G401 (cell line): ENCODE measurements at places on chromosomes 5 and 9.

GRCh38 chr9:120878188-120879130, 1.5 kb upstream of the PHF19 start:
- DNase-seq, result peak; percentile 13

DNA sequence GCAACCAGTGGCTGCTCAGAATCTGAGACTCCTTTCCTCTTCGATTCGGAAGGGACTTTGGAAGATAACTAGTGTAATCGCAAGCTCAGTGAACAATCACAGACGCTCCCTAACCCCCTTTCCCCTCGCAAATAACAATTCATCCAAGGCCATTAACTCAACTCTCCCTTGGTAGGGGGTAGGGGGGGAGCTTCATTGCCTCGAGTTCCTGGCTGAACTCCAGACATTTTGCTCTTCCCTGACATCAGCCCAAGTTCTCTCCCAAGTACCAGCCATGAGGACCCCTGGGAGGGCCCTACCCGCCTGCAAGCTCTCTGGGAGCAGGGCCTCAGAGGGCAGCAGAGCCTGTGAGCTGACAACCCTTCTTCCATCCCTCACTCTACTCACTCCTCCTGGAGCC, 8.4 kb downstream of the FAM163B start:
- DNase-seq, result no peak

DNA sequence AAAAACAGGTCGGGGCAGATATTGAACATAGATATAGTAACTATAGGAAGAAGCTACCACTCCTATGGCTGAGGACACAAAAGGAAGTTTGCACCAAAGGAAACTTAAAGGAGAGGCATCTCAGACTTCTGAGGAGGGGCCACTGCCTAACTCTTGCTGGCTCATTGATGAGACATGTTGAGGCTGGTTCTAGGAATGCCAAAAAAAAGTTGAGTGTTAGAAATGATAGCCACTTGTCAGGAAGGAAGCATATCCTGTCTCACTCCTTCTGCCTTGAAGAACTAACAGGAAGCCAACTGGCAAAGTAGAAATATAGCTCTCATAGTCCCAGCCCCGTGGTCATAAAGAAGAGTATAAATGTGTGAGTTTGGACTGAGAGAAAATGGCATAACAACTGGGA, 23.3 kb upstream of the STOM start:
- no peak for DNase-seq

- no peak for DNase-seq
Observed at GRCh38 chr5:37757980-37758582, 81.8 kb downstream of the GDNF start.

DNA sequence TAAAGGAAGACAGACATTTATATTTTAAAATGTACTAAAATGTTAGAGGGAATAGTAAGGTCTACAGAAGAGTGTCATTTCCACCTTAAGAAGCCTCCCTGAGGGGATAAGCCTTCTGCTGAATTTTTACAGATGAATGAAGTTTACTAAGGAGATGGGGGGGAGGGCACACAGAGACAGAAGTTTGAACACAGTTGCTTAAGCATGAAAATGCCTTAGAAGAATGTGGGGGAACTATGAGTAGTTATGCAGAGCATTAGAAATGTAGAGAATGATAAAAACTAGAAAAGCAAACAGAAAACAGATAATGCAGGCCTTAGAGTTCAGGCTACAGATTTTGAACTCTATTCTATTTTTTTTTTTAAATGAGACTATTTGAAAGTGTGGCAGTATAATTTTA, 232.2 kb upstream of the VLDLR start:
- no peak for DNase-seq

- no peak for DNase-seq
Observed at GRCh38 chr5:90015584-90016018, 394.0 kb downstream of the CETN3 start.

DNA sequence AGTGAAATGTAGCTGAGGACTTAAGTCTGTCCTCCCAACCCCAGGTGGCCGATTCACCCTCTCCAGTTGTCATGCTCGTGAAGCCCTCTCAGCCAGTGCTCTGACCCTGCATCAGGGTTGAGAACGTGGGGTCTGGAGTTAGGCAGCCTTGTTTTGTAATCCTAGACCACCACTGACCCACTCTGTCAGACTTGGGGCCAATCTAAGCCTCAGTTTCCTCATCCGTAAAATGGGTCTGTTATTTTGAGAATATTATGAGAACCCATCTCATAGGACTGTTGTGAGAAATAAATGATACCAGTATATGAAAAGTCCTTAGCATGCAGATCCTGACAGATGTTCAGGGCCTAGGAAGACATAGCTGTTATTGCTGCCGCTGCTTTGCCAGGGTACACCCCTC, 37.1 kb downstream of the CYFIP2 start:
- DNase-seq, result no peak

DNA sequence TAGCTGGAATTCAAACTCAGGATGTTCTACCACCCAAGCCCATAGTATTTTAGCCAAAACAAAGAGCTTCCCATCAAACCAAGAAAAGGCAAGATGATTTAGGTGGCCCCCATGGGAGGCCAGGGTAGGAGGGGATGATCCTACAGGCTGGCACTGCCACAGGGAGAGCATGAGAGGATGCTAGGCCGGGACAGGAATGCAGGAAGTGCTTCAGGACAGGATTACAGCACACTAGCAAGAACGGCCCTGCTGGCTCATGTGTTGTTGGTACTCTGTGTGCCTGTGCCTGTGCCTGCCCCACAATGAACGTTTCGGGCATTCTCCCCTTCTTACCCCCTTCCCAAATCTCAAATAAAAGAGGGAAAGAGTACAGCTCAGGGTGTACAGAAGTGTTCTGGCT, 110.7 kb upstream of the TRIM32 start:
- no peak for DNase-seq

DNA sequence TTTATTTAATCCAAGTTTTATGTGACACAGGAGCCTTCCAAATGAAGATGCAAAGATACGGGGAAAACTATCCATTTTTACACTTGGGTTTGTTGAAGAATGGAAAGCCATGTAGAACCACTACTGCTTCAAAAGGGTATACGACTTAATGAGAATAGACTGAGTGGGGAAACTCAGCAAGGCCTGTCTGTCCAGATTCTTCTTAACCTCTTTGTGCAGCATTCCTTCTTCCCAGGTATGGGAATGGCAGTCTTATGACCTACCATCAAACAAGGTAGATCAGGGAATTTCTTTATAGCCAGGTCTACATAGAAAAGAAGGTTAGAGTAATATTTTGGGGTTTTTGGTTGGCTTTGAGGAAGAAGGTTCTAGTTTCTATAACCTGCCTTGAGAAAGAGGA, 23.4 kb downstream of the APTX start:
- no peak for DNase-seq

DNA sequence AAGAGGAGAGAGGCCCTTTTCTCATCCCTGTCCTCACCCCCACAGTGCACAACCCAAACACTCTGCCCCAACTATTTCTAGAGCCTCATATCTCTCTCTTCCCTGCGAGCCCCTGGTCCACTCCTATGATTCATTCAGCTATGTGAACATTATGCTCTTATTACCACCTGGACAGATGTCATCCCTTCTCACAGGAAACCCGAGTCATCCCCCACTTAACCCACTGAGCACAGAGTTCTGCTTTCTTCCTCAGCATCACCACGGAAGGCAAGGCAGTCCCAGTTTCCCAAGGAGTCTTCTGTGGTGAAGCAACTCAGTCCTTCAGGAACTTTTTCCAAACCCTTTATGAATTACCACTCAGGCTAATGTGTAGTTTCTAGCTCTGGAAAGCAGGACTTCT, 1.3 kb downstream of the DNAI1 start:
- DNase-seq, result no peak

DNA sequence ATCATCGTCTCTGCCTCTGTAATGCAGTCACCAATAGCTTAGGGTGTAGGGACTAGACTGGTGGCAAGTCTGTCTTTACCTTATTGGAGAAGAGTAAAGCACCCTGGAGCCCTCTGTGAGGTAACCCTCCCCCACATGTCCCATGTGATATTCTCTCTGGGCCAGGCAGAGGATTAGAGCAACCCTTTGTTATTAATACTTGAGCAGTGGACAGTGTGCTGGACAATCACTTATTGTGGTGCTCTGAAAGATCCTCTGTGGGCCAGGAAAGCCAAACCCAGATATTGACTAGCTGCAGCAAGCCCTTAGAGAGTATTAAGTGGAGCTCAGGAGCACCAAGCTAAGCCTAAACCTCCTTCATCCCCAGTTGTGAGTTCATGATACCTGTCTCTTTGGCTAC, 139.7 kb upstream of the RUSC2 start:
- no peak for DNase-seq
